Mononuclear cell (primary cell): ENCODE measurements at places on chromosomes 4 and X. TPM values are rescaled to one million over a fixed set of nuclear protein-coding genes. Genes with fewer than 3 reads are reported as not detected.

The GAB3 gene
- 10.1 TPM for total RNA-seq

The KIF4A gene
- total RNA-seq = 0.42 TPM

The FGFR3 gene
- under 0.01 TPM for total RNA-seq

The LANCL3 gene
- total RNA-seq = 1.2 TPM

The PF4V1 gene
- 17.6 TPM for total RNA-seq

The CLNK gene
- 0.52 TPM for total RNA-seq
